ENCODE measurements at places on chromosomes 6 and 20.

DNA sequence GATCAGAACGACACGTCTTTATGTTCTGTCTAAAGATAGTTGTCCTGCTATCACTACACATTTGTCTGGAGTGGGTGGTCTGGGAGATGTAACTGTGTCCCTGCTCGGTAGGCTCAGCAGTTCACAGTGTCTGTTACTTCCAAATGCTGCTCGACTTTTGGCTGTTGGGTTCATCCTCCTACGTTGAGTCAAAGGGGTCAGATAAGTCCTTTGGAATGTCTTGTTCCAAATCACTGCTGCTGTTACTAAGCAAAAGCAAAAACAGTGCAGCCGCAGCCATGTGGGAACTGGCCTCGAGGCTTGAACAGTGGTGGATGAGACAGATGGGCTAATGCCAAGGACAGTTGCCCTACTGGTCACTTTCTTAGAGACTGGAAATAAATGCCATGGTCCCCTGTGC, 272.2 kb upstream of the MAP3K7 start:
- DNase-seq, result no peak

GRCh38 chr20:33433465-33434234, 9.9 kb downstream of the SNTA1 start:
- DNase-seq, result no peak

DNA sequence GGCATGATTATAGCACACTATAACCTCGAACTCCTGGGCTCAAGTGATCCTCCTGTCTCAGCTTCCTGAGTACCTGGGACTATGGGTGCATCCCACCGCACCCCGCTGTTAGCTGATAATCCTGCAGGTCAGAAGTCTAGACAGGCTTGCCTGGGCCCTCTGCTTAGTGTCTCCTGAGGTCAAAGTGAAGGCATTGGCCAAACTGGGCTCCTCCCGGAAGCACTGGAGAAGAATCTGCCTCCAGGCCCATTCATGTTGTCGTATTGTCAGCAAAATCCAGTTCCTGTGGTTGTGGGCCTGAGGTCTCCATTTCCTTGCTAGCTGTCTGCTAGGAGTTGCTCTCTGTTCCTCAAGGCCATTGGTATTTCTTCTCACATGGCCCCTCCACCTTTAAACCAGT, 6.3 kb upstream of the MROH8 start:
- DNase-seq, result no peak

GRCh38 chr6:103122766-103123601, 1729.5 kb downstream of the GRIK2 start:
- no peak for DNase-seq

DNA sequence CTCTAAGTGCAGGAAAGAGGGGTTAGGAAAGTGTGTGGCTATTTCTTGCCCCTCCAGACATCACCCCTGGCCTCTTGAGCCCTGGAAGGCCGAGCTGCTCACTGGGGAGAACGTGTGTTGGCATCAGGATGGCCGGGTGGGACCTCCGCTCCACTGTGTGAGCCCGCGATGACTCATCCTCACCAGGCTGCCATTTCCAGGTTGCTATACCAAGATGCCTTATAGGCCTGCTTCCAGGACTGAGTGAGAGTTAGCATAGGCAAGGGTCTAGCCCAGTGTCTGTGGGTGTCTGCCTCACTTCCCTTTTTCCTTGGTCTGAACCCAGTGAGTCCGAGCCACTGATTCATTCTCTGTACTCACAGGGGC, 105.0 kb downstream of the MRPL14 start:
- DNase-seq, result no peak

- no peak for DNase-seq
Measured at GRCh38 chr6:148904896-148905870, 158.4 kb downstream of the UST start.

DNA sequence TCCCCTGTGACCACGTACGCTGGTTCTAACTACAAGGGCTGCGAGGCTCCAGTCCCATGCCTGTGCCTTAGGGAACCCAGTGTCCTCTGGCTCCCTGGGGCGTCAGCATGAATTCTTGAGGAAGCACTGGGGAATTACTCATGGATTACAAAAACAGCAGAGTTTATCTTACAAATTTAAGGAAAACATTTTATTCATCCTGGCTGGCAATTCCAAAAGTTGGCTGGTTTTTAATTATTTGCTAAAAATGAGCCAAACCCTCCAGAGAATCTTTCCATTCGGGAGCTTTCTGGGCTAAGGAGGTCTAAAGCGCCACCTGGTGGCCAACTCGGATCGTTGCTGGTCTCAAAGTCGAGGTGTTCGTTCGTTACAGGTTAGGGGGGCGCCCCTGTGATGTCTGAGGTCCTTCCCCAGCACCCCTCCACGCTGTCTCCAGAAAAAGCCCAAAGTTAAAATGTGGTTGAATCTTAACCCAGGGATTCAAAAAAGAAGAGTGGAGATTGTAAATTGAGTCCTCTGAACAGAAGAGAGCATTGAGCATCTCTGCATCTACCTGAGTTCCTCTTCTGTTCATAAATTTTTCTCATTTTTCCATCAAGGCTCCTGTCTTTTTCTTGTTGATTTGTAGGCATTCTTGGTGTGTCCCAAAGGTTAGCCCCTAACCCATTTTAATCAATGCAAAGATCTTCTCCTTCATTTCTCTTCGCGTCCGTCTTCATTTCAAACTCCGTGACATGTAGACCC, 99.4 kb downstream of the BFSP1 start:
- no peak for DNase-seq

DNA sequence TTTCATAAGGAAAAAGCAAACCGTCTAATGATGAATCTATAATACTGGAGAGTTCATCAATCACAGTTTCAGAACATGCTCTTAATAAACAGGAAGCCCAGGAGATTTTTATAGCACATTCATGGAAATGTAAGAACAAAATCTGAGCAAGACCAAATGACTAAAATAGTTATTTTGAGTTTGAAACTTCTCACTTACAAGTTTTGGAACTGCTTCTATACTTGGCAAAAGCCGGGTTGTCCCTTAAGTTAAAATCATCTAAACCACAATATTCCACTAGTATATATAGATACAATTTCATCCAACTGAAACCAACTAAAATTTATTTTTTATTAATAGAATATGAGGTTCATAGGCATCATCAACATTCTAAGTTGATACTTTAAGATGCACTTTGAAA, 268.2 kb downstream of the PHACTR1 start:
- no peak for DNase-seq

GRCh38 chr20:2171266-2171790, 69.7 kb downstream of the STK35 start:
- DNase-seq, result no peak

DNA sequence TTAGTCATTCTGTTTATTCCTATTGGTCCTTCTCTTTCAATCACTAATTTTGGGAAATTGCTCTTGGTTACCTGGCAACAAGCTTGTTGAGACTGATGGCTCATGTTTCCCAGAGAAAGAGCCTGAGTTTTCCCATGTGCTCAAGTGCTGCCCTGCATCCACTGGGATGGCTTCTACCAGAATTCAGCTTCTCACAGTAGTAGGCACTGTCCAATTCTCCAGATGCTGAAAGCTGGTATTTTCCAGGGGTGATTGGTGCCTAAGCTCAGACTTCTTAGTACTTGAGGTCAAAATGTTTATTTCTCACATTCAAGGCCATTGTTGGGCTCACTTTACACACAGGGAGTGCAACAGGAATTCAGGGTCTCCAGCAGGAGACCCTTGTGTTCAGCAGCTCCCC, 29.1 kb upstream of the SLC2A12 start:
- no peak for DNase-seq

- no peak for DNase-seq
Measured at GRCh38 chr20:48990467-48990866, 55.6 kb upstream of the CSE1L start.

GRCh38 chr6:92559003-92559402, 860.4 kb downstream of the EPHA7 start:
- DNase-seq, result no peak

DNA sequence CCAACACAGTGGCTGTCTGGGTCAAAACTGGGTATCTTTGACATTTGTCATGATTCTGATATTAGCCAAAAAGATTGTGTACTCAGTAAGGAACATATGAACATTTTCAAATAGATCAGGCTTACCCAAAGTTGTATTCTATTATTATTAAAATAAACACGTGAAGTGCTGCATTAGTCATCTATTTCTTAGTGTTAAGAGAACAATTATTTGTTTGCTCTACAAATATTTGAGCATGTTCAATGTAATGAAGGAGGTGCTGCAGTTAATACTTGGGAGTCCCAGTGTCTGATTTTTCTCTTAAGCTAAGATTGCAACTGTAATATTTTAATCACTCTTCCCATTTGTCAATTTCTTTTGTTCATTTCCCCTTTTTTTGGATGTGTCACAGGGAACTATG, 28.2 kb downstream of the CNR1 start:
- DNase-seq, result no peak

GRCh38 chr20:22070610-22071058, 365.2 kb downstream of the PAX1 start:
- DNase-seq, result no peak

GRCh38 chr6:32971242-32971580, 2.8 kb downstream of the BRD2 start:
- DNase-seq, result no peak

DNA sequence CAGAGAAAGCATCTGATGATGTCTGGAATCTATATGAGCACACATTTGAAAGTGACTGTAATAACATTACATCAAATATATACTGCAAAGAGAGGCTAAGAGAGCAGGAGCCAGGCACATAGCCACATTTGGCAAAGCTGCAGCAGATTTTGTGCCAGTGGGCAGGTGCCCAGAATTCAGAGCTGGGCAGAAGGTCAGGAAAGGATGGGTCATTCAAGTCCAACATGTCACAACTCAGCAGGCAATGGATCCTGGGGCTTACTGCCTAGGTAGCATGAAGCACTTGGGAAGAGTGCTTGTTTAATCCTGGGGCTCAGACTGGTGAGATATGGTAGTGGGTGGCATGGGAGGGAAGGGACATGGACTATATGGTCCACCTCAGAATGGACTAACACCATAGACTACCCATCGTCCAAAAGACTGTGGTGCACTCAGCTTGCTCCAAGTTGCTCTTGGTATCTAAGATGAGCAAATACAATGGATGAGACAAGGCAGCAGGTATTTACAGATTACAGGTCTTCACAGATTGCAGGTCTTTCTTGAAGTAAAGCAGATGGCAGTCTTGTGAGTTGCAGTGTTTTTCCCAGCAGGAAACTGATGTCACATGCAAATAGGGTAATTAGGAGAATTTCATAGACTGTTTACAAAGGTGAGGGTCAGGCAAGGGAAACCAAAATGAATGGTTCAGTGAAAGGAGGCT, 31.2 kb upstream of the SHLD1 start:
- no peak for DNase-seq

DNA sequence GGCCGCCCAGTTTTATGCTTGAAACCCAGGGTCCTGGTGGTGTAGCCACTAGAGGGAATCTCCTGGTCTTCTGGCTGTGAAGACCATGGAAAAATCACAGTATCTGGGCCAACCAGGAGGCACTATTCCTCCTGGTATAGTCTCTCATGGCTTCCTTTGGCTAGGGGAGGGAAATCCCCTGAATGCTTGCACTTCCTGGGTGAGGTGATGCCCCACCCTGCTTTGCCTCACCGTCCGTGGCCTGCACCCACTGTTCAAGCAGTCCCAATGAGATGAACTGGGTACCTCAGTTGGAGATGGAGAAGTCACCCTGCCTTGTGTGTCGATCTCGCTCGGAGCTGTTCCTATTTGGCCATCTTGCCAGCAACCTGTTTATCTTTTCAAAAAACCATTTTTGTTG, 10.1 kb upstream of the ZNF337 start:
- no peak for DNase-seq

DNA sequence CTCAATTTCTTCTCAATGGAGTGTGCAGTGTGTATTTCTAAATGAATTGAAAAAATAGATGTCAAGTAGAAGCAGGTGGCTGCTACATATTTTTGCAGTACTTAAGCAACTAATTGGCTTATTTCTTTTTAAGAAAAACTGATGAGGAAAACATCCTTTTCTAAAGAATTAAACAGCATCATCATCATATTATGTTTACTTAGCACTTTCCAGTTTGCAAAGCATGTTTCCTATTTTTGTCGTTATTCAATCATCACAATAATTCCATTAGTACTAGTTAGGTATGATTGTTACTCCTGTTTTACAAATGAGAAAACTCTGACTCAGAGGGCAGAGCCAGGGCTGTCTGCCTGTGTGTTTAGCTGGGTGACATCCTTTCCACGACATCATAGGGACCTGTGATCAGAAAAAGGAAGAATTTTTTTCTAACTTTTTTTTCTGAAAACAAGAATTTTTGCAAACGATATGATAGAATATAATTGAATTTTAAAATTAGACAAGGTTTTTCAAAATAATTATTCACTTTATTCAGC, 22.7 kb upstream of the BMP6 start:
- DNase-seq, result no peak

- DNase-seq, result no peak
Measured at GRCh38 chr6:292506-293192, 362 bp downstream of the DUSP22 start.

DNA sequence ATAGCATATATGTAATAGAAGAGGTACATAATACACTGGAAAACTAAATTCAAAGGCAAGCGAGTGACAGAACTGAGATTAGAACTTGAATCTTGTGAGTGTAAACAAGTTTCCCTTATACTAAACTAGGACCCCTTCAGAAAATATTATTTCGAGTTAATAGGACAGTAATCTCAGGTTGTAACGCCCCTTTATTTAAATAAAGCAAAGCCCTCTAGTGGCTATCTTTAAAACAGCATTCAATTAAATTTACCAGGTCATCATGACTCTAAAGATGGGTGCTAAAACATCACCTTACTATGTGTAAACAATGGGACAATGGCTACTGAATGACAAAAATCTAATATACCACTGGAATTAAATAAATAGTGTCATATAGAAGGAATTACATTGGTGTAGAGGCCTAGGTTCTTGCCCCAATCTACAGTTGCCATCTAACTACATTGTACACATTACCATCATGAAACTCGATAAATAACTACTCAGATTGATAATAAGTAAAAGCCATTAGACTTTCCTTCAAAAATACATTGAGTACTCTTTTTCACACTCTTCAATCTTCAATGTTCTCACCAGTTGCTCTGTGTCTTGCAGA, 255.4 kb upstream of the IRAK1BP1 start:
- DNase-seq, result no peak

GRCh38 chr6:160051390-160051789, 70.2 kb upstream of the SLC22A1 start:
- no peak for DNase-seq

DNA sequence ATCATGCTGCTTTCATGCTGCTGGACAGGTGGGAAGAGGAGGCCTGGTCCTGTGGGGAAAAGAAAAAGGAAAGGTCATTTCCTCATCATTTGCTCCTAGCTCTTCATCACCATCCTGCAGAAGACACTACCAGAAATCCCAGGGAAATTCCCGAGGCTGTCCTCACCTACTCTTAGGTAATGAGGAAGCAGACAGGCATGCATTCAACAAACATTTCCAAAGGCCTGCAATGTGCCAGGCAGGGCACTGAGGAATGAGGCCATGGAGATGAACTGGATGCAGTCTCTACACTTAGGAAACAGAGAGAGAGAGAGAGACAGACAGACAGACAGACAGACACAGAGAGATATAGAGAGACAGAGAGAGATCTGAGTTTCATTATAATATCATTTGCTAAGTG, 83.0 kb upstream of the MRPS10 start:
- DNase-seq, result no peak
